A549 treated with DMSO at 1 μM for 4 hours (cell line): ENCODE measurements at places on chromosomes 2 and 18. TPM values are rescaled to one million over a fixed set of nuclear protein-coding genes. Genes with fewer than 3 reads are reported as not detected.

The UGT1A5 gene
- total RNA-seq, result 0.04 TPM in 1 of 5 replicates, not detected in the others

The ACTG2 gene
- total RNA-seq, result 0.10 to 0.38 TPM (median 0.17 TPM) in 5 replicates

The CXCR1 gene
- total RNA-seq, result not detected in 5 replicates

The SAG gene
- not detected in 5 replicates for total RNA-seq

The FLACC1 gene
- total RNA-seq, result 0.14 to 0.45 TPM in 2 of 5 replicates, not detected in the others

The ZDBF2 gene
- 1.1 to 2.9 TPM (median 1.3 TPM) in 5 replicates for total RNA-seq

The FBXO15 gene
- total RNA-seq, result 0.51 to 1.6 TPM (median 0.88 TPM) in 5 replicates

The NT5DC4 gene
- not detected in 5 replicates for total RNA-seq

The RTP5 gene
- not detected in 5 replicates for total RNA-seq

The L3MBTL4 gene
- 0.07 to 0.08 TPM in 2 of 5 replicates, not detected in the others for total RNA-seq

The IL37 gene
- not detected in 5 replicates for total RNA-seq

The MPV17 gene
- 81.3 to 103 TPM (median 91.7 TPM) in 5 replicates for total RNA-seq

The SULT1C2 gene
- total RNA-seq, result 0.22 to 0.72 TPM (median 0.45 TPM) in 5 replicates

The TUBA3E gene
- not detected in 5 replicates for total RNA-seq

The SERPINB13 gene
- total RNA-seq, result not detected in 5 replicates

The PRADC1 gene
- total RNA-seq, result 17.6 to 24.6 TPM (median 23.8 TPM) in 5 replicates

The GALNT13 gene
- total RNA-seq, result 7.9 to 12.6 TPM (median 11.1 TPM) in 5 replicates

The ITPRID2 gene
- 60.4 to 83.5 TPM (median 76.1 TPM) in 5 replicates for total RNA-seq

The NGEF gene
- total RNA-seq, result 16.1 to 20.4 TPM (median 16.8 TPM) in 5 replicates

The PGAP1 gene
- 1.7 to 3.6 TPM (median 3.2 TPM) in 5 replicates for total RNA-seq

The LYPD6B gene
- not detected in 5 replicates for total RNA-seq

The ALPI gene
- total RNA-seq, result 0.02 TPM in 1 of 5 replicates, not detected in the others

The CPS1 gene
- 6.0 to 8.6 TPM (median 8.4 TPM) in 5 replicates for total RNA-seq

The C2orf80 gene
- total RNA-seq, result not detected in 5 replicates

The NOTO gene
- 0.04 to 0.06 TPM in 2 of 5 replicates, not detected in the others for total RNA-seq

The ABHD1 gene
- 1.1 to 2.3 TPM (median 1.6 TPM) in 5 replicates for total RNA-seq

The KLHL30 gene
- 0.07 to 0.22 TPM (median 0.12 TPM) in 5 replicates for total RNA-seq

The SFTPB gene
- total RNA-seq, result 0.07 to 0.28 TPM (median 0.16 TPM) in 4 of 5 replicates, not detected in the other

The PFN4 gene
- 1.1 to 1.5 TPM (median 1.2 TPM) in 5 replicates for total RNA-seq

The PAIP2B gene
- 0.24 to 0.44 TPM (median 0.43 TPM) in 5 replicates for total RNA-seq

The LIMS4 gene
- 0.32 to 0.99 TPM (median 0.59 TPM) in 5 replicates for total RNA-seq

The MFSD6 gene
- total RNA-seq, result 18.3 to 26.9 TPM (median 23.8 TPM) in 5 replicates

The CD302 gene
- total RNA-seq, result 2.0 to 2.8 TPM (median 2.4 TPM) in 5 replicates

The RTN4 gene
- total RNA-seq, result 459 to 543 TPM (median 502 TPM) in 5 replicates

The NOL4 gene
- total RNA-seq, result not detected in 5 replicates

The PJVK gene
- total RNA-seq, result 0.72 to 1.9 TPM (median 1.6 TPM) in 5 replicates

The PTH2R gene
- total RNA-seq, result 0.06 TPM in 1 of 5 replicates, not detected in the others

The PLA2R1 gene
- 1.8 to 3.8 TPM (median 2.5 TPM) in 5 replicates for total RNA-seq

The TEX44 gene
- not detected in 5 replicates for total RNA-seq

The FAP gene
- 0.08 to 0.15 TPM (median 0.11 TPM) in 3 of 5 replicates, not detected in the others for total RNA-seq

The POTEI gene
- 0.01 TPM in 1 of 5 replicates, not detected in the others for total RNA-seq

The RNU2-63P gene
- not detected in 5 replicates for total RNA-seq

The ANKRD30B gene
- total RNA-seq, result not detected in 5 replicates

The COLEC11 gene
- total RNA-seq, result 0.38 to 0.70 TPM (median 0.48 TPM) in 5 replicates

The LOXL3 gene
- 0.25 to 0.55 TPM (median 0.40 TPM) in 5 replicates for total RNA-seq

The STARD6 gene
- total RNA-seq, result not detected in 5 replicates

The C2orf78 gene
- not detected in 5 replicates for total RNA-seq

The SERPINB11 gene
- 0.07 to 0.08 TPM in 2 of 5 replicates, not detected in the others for total RNA-seq

The RAX gene
- total RNA-seq, result not detected in 5 replicates

The CFAP53 gene
- total RNA-seq, result 0.27 to 0.50 TPM (median 0.33 TPM) in 5 replicates

The SCYGR7 gene
- total RNA-seq, result not detected in 5 replicates

The PTPRM gene
- total RNA-seq, result 29.4 to 35.0 TPM (median 34.8 TPM) in 5 replicates

The HTR2B gene
- 0.07 to 0.22 TPM (median 0.09 TPM) in 5 replicates for total RNA-seq

The TUBB8B gene
- 0.14 TPM in 1 of 5 replicates, not detected in the others for total RNA-seq

The ADRA2B gene
- total RNA-seq, result 0.03 to 0.09 TPM (median 0.08 TPM) in 4 of 5 replicates, not detected in the other

The MTX2 gene
- total RNA-seq, result 43.0 to 45.9 TPM (median 45.1 TPM) in 5 replicates
